ENCODE measurements at places on chromosomes 4 and X.

- peak; percentile 59 for DNase-seq
Observed at GRCh38 chr4:2595952-2596552, 59.6 kb downstream of the FAM193A start.

- DNase-seq, result no peak
Observed at GRCh38 chrX:111511477-111511876, at the start of gene SERTM2. Gene SERTM2 (plus strand): TSS chrX:111511645. CDS start chrX:111518858, 7,213 bp downstream.

GRCh38 chr4:105194328-105195231 lies 47.9 kb downstream of the TET2 start:
- DNase-seq, result no peak

DNA sequence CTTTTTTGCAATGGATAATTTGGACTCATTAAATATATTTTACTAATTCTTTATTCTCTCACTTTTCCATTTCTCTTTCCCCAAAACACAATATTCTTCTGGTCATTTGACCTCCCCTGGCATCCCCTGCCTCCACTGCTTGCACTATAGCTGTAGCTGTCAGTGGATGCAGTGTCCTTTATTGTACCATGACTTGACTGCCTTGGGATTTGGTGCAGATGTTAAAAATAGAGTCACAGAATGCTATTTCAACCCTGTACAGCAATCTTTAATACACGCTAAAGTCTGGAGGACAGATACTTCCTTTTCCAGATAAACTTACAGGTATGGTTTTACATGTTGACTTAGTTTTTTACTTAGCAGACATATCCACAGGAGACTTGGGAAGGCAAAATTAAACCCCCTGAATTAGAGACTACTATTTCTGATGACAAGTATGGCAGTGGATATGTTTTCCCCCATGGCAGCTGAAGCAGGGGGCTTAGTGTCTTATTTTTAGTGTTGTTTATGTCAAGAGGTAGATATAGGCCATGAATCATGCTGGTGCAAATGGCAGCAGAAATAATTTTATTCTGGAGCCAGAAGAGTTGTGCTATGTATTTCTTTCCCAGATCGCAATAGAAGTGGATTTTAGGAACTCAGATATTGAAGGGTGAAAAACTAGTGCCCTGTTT lies 461.4 kb downstream of the NAF1 start:
- no peak for DNase-seq

GRCh38 chr4:38670939-38671591 lies 7.1 kb downstream of the KLF3 start:
- no peak for DNase-seq

GRCh38 chr4:52081216-52081615 lies 30.1 kb downstream of the SPATA18 start:
- DNase-seq, result no peak

GRCh38 chr4:172631832-172632231 lies 536.8 kb upstream of the GALNT7 start:
- no peak for DNase-seq

- DNase-seq, result no peak
Observed at GRCh38 chr4:56748271-56748670, 67.2 kb upstream of the HOPX start.

DNA sequence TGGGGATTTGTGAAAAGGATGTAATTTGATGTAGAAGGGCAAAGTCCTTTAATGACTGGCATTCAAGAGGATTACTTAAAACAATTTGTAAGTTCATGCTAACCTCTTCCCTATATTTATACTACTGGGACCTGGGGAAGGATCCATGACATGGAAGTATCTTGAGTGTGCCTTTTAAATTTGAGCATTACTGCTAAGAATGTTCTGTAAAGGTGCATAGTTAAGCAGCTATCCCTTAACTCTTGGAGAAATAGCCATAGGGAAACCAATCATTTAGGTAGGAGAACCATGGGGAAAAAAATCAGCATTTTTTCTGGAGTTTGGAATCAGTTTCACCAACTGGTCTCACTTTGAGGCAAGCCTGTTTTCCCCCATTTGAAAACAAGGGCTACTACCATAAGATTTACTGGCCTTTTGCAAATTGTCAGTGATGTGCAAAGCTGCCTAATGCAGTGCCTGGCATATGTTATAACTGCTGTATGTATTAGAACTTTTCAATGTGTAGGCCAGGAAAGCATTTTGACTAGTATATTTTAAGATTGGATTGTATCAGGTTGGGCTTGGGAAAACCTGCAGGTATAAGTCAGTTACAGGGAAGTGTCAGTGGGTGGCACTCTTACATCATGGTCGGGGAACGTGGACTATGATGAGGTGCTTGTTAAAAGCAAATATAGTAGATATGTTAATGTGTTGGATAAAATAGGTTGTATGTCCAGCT lies 72.1 kb downstream of the PRSS12 start:
- no peak for DNase-seq

- DNase-seq, result no peak
Observed at GRCh38 chr4:54067166-54067565, 2.8 kb upstream of the CHIC2 start.

DNA sequence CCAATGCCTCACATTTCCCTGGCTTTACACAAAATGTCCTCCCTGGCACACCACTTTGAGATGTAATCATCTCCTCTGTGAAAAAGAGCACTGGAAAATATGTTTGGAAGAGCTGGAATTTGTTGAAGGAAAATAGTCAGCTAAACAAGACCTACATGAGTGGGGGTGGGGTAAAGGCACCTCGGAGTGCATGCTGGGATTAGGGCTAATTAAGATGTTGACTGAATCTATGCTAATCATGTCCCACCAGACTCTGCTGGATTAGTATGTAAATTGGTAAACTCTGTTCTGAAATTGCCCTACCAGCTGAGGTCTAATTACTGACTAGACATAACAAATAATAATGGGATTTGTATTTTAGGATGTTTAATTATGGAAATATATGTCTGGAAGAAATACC lies 46.8 kb upstream of the MID1 start:
- DNase-seq, result no peak

DNA sequence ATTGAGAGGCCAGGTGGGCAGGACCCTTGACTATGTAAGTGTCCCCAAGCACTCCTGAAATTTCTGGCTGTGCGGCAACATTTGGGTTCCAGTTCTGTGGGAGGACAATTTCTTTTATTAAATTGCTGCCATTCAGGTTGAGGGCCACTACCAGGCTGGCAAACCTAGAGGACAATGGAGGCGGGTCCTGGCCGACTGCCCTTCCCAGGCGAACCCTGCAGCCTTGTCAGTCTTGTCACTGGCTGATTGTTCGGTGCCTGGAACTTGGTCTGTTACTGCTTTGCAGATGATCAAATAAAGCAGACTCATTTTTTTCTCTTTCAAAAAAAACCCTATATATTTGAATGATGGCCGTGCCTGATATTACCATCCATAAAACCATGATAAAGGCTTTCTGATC lies 6.6 kb upstream of the TMEM128 start:
- DNase-seq, result no peak

DNA sequence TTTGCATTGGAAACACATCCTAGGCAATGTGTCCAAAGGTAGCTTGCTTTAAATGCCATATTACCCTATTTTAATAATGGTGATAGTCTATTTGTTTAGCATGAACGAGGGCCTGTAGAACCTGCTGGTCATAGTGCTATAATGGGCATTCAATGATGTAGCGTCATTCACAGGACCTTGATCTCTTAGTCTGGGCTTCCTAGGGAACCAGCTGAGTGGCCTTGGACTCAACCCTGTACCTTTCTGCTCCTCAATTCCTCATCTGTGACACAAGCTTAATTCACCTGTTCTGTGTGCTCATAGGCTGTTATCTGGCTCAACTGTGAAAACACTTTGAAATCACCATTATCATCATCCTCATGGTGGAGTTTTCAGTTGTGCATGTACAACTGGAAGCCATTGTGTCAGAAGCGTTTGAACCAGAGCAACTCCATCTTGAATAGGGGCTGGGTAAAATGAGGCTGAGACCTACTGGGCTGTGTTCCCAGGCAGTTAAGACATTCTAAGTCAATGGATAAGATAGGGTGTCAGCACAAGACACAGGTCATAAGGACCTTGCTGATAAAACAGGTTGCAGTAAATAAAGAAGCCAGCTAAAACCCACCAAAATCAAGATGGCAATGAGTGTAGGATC lies 346.8 kb upstream of the KLF3 start:
- no peak for DNase-seq

- no peak for DNase-seq
Observed at GRCh38 chr4:168725930-168726329, 229.1 kb downstream of the PALLD start.

- DNase-seq, result no peak
Observed at GRCh38 chr4:87060957-87061356, 126.1 kb downstream of the AFF1 start.

GRCh38 chr4:27217261-27217769 lies 356.7 kb downstream of the STIM2 start:
- DNase-seq, result no peak

DNA sequence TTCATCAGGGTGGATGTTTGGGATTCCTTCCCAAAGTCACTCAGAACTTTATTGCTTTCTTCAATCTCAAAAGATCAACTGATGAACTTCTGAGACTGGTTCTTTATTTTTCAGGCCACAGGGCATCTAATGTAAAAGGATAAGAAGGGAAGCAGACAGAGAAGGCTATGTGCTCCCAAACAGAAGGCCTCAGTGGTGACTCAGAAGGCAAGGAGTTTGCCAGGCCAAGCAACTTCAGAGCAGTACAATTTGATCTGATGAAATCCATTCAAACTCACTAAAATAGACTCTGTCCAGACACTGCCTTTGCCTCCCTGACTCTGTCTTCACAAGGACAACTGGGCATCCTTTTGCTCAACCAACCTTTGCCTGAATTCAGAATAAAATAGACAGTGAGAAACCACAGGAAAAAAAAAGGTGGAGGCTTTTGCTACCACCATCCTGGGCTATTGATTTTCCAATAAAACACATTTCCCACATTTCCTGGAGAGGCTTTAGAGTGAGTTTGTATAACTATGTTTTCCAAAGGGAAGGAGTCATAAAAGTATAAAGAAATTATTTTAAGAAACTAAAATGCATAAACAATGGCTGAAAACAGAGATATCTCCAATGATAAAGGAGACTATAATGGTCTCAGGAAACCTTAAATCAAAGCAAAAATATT lies 55.2 kb downstream of the ARHGEF6 start:
- no peak for DNase-seq

DNA sequence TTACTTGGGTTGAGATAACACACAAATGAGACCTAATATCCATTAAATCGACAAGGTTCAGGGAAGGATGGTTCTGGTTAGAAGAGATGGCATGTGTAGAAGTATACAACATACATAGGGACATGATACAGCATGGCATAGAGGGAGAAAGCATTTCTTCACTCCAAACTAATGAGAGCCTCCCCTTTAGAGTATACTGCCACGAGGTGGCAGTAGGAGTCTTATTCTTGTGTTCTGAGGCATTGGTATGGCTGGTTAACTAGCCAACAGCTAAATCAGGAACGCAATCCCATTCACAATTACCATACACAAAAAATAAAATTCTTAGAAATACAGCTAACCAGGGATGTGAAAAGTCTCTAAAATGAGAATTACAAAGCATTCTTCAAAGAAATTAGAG lies 29.1 kb upstream of the TRO start:
- no peak for DNase-seq

GRCh38 chr4:76036855-76037254 lies 985 bp upstream of the CXCL11 start:
- DNase-seq, result no peak

GRCh38 chr4:13529128-13529919 lies 15.0 kb downstream of the NKX3-2 start:
- no peak for DNase-seq

DNA sequence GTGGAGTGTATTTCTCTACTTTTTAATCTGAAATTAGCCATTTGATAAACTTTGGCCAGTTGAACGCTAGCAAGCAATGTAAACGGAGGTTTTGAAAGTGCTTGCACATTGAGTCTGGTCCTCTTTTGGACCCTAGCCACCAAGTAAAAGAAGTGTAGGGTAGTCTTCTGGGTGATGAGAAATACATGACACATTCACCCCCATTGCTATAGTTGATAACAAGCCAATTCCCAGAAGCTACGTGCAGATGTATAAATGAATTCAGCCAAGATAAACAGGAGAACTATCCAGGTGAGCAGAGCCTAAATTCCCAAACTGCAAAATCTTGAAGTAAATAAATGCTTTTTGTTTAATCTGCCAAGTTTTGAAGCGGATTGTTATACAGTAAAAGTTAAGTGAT lies 965.4 kb upstream of the GRIA3 start:
- DNase-seq, result no peak

GRCh38 chr4:17370818-17371217 lies 141.1 kb downstream of the QDPR start:
- DNase-seq, result no peak

GRCh38 chr4:147378780-147379179 lies 102.1 kb upstream of the EDNRA start:
- DNase-seq, result no peak

DNA sequence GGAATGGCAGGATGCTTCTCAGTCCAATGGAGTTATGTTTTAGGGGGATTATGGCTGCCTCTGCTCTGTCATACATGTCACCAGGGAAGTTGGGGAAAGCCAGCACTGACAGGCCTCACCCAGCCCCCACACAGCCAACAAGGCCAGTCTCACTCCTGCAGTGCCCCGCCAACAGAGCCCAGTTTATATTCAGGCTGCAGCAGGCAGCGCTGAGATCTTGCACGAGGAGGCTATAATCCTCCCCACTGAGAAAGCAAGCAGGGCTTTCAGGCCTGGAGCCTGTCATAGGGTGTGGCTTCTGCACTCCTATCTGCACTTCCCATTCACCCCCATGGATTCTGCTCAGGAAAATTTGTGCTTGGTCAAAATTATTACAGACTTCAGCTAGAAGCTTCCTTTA lies 25.1 kb downstream of the ADAD1 start:
- no peak for DNase-seq

- DNase-seq, result no peak
Observed at GRCh38 chr4:4480685-4481398, 61.0 kb downstream of the STX18 start.

- DNase-seq, result peak; percentile 25
Observed at GRCh38 chrX:112614640-112615039, 65.1 kb downstream of the LHFPL1 start.

DNA sequence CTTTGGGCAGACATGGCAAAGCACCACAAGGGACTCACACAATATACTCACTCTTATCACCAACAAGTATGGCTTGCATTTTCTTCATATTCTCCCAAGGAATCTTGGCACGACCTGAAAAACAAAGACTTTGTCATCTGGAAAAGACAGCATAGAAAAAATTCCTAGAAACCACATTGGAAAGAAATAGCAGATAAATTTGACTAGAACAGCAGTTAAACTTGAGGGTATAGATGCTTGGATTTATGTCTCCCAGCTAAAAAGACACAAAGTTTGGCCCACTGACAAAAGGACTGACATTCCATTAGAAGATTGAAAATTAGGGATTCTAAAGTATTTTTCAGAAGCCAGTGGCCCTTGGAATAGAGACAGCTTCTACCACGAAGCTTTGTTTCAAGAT lies 6.9 kb upstream of the VEGFC start:
- no peak for DNase-seq

DNA sequence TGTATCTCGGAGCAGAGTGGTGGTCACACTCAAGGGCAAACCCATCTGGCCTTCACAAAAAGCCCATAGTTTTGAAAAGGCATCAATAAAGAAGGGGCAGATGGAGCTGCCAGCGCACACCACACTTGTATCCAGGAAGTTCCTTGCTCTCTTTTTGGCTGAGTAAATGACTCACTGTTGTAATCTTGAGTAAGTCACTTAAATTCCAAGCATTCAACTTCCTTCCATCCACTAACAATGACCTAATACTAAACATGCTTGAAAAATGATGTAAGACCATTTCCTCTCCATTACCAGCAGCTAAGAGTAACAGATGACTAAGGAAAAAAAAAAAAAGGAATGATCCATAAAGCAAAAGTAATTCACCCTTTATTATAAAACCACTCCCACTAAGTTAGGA lies 32.4 kb upstream of the MYOZ2 start:
- no peak for DNase-seq

- DNase-seq, result no peak
Observed at GRCh38 chr4:1480720-1481119, 74.5 kb upstream of the NKX1-1 start.
